ENCODE measurements at places on chromosomes 3 and 15.

DNA sequence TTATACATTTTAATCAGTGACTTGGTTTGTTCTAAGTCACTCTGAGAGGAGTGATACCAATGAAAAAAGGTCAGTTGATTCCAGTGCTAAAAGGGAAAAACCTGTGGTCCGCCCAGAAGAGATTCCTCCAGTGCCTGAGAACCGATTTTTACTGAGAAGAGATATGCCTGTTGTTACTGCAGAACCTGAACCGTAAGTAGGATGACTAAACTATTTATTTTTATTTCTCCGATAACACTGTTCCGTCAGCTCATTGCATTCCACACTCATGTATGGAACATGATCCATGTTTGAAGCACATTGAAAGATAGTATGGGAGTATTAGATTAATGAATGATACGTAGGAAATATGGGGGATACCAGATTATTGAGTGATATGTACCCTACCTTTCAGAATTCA, 20.0 kb upstream of the ZBTB47 start:
- DNase-seq: no peak

GRCh38 chr3:57530071-57530608, 14.0 kb downstream of the DNAH12 start:
- DNase-seq: no peak

DNA sequence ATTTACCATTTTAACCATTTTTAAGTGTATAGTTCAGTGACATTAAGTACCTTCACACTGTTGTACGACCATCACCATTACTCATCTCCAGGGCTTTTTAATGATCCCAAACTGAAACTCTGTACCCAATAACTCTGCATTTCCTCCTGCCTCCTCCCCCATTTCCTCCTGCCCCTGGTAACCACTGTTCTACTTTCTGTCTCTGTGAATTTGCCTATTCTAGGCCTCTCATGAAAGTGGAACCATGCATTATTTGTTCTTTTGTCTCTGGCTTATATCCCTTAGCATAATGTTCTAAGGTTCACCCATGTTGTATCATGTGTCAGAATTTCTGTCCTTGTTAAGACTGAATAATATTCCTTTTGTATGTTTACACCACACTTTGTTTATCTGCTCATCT, 154.2 kb downstream of the MECOM start:
- no peak for DNase-seq

GRCh38 chr15:101171954-101172353, 79.9 kb downstream of the CHSY1 start:
- no peak for DNase-seq

GRCh38 chr3:189744235-189744634, 113.0 kb downstream of the TP63 start:
- DNase-seq: no peak

DNA sequence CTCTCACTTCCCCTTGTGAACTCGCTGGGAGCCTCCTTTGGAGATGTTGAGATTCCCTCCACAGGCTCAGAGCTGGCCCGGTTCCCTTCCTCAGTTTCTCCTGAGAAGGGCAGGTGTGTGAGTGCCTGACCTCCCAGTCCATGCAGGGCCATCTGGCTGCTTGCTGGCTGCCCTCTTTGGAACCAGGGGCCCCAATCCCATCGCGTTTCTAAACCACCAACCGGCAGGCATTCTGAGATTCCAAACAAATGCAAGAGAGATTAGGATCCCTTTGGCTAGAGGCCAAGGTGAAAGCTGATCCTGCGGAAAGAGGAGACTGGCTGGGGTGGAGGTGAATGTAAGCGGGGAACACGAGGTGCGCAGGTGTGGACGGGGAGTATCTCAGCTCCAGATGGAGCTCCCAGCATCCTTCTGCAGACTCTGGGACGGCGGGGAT, 2.9 kb upstream of the PRRT3 start:
- DNase-seq: no peak
